A172 (cell line): ENCODE measurements at places on chromosomes 11 and 22. TPM values are rescaled to one million over a fixed set of nuclear protein-coding genes. Genes with fewer than 3 reads are reported as not detected.

GRCh38 chr11:73204711-73205121, 13.4 kb upstream of the P2RY2 start:
- DNase-seq: no peak

- no peak for DNase-seq
These were observed 42.3 kb downstream of the EIF4ENIF1 start for GRCh38 chr22:31447337-31447736.

- DNase-seq: no peak
These were observed 2.7 kb upstream of the GRAMD1B start for GRCh38 chr11:123427405-123427804.

GRCh38 chr22:44209343-44209742, 28.6 kb downstream of the PARVG start:
- DNase-seq: no peak

P2RX6 gene
- 2.8 and 3.5 TPM in 2 replicates for total RNA-seq

C22orf42 gene
- not detected in 2 replicates for total RNA-seq

DNA sequence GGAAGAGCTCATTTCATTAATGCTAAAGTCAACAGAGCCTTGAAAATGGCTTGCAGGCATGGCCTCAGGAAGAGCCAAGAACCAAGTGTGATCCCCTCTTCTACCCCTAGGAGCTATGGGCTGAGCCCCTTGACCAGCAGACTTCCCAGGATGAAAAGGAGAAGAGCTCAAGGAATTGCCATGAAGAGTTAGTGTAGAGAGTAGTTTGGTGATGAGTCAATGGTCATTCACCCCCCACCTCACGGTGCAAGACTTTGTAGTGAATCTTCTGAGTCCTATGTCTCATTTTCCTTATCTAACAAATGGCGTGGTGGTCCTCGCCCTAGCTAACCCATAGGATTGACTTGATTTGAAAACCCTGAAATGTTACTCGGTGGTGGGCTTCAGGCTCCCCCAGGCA, 422.4 kb upstream of the CADM1 start:
- no peak for DNase-seq

DNA sequence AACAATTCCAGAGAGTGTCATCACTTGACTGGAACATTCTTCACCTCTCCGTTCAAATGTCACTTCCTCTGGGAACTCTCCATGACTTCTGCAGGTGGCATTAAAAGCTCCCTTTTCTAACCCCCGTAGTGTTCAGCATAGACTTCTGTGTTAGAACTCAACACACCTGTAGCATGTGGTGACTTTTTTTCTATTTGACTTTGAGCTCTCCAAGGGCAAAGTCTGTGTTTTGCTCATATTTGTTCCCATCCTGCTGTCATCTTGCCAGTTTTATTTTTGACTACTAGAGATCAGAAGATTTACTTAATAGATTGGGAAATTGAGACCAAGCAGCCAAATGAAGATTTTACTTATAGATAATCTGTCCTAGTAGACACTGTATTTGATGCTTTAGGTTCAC, 367.1 kb downstream of the INSC start:
- DNase-seq: no peak

DNA sequence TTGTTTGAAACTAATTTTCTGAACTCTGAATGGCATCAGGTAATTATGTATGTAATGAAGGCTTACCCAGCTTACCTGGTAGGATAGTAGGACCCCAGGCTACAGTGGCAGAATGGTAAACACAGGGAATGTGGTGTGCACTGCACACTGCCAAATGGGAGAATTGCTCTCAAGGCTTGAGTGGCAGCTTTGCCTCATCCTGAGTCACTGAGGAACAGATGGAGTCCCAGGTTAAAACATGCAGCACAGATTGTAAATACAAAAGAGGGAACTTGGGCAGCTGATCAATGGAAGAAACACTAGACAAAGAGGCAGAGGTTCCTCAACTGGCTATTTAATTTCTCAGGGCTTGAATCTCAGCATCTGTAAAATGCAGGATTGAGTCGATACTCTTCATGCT, 24.4 kb downstream of the GPR83 start:
- no peak for DNase-seq

GRCh38 chr11:72370201-72370600, 64.1 kb downstream of the CLPB start:
- DNase-seq: no peak

DNA sequence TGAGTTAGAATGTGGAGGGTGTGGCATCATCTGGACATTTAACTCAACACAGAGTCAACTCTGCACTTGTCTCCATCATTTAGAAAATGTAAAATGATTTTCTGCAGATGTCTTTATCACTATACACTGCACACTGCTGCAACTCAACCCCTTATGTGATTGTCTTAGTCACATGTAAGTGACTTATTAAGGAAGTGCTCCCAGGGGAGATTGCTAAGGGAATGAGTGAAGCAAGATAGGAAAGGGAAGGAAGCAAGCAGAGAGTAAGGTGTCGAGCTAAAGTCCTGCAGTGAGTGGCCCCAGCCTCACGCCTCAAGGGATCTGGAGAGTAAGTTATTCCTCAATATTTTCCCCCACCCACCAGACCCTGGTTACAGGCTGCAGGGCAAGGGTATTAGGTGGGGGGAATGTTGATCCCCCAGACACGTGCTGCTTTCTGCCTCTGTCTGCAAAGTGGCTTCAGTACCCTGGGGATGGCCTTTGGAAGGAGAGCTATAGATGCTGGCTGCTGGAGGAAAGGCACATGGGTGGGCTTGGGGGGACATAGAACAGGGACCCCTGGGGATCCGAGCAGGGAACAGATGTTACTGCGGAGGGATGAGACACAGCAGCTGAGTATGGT, 7.2 kb upstream of the CBX6 start:
- no peak for DNase-seq

IFITM10 gene
- total RNA-seq: 2.9 and 3.0 TPM in 2 replicates

DNA sequence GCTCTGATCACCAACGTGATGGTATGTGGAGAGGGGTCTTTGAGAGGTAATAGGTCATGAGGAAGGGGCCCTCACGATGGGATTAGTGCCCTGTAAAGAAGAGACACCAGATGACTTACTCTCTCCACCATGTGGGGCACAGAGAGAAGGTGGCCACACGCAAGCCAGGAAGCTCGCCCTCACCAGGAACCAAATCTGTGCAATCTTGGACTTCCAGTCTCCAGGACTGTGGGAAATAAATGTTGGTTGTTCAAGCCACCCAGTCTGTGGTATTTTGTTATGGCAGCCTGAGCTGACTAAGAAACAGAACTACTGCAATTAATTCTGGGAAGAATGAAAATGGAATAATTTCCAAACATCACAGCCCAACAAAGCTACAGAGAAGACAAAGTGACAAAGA, 117.5 kb downstream of the SNX19 start:
- no peak for DNase-seq

- DNase-seq: peak; percentile 73
These were observed 34.4 kb downstream of the PRDM11 start for GRCh38 chr11:45180848-45181192.

DNA sequence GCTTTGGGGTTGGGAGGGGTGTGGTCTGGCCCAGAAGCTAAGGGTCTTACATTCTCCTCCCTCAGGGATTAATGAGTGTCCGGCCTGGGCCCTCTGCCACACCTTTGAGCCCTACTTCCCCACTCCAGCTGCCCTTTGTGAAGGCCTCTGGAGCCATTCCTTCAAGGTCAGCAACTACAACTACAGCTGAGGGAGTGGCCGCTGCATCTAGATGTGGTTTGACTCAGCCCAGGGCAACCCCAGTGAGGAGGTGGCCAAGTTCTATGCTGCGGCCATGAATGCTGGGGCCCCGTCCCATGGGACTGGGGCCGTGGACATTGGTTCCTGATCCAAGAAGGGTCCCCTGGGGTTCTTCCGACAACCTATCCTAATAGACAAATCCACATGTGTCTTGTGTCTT, 14.3 kb upstream of the FOLR1 start:
- no peak for DNase-seq

DNA sequence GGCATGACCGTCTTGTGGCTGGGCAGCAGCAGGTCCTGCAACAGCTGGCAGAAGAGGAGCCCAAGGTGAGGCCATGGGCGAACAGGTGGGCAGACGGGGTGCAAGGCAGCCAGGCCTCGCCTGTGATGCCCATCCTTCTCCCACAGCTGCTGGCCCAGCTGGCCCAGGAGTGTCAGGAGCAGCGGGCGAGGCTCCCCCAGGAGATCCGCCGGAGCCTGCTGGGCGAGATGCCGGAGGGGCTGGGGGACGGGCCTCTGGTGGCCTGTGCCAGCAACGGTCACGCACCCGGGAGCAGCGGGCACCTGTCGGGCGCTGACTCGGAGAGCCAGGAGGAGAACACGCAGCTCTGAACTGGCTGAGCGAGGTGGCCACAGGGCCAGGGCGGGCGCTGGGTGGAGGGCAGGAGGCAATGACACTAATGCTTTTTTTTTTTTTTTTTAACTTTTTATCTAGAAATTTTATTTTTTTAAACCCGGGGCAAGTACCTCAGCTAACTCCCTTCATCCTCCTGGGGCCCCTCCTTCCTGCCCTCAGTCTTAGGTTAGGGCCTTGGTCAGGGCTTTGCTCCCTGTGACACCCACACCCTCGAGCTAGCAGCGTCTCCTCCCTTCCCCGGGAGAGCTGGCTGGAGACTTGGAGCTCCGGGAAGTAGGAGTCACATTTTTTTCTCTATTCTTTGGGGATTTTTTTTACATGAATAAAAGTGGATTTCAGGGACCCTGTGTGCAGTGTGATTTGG, 16.0 kb downstream of the PLCB3 start:
- DNase-seq: no peak

DNA sequence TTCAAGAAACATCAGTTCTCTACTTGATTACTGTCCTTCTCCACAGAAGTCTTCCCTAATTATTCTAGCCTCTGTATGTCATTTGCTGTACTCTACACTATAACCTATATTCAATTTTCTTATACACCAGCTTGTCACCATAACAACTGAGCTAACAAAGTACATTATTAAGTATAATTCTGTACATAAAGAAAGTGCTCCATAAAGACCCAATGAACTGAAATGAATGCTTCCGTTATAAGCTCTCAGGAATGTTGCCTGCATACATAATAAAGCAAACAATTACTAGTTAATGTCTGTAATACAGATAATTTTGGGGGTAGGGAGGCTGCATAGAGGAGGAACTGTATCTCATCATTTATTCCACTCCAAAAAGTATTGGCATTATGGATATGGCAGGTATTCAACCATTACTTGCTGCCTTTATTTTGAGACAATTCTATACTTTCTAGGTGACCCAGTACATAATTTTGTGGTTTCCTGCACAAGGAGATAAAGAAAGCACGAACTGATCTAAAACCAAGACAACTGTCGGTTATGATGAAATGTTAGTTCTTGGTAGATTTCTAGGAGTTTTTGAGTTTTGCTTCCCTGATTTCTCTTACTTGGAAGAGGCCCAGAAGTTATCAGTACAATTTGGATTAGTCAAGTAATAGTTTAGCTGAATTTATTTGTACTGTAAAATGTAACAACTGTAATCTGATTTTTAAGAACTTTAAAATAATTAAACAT, 202.5 kb downstream of the SBF2 start:
- no peak for DNase-seq

DNA sequence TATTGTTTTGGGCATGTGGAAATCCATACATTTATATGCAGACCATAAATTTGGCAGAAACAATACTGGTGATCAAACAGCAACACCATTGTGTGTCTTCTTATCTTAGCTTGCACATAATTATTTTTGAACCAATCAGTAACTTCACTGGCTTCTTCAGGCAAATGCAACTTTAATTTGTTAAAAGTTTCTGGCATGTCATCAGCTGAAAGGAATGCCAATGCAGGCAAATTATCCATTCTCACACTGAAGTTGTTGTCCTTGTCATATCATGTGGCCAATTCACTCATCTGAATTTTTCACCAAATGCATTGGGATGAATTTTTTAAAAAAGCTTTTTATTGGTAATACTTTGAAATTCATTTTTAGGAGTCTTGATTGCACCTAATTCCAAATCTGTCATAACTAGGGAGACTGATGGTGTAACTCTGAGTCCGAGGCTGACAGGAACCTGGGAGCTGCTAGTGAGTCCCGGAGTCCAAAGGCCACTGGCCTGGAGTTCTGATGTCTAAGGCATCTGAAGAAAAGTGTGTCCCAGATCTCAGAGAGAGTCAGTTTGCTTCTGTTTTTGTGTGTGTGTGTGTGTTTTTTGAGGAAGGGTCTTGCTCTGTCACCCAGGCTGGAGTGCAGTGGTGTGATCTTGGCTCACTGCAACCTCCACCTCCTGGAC, 17.4 kb upstream of the OR10V1 start:
- DNase-seq: no peak

OR2AG2 gene
- total RNA-seq: not detected in 2 replicates

PICALM gene
- 182 and 196 TPM in 2 replicates for total RNA-seq

DNA sequence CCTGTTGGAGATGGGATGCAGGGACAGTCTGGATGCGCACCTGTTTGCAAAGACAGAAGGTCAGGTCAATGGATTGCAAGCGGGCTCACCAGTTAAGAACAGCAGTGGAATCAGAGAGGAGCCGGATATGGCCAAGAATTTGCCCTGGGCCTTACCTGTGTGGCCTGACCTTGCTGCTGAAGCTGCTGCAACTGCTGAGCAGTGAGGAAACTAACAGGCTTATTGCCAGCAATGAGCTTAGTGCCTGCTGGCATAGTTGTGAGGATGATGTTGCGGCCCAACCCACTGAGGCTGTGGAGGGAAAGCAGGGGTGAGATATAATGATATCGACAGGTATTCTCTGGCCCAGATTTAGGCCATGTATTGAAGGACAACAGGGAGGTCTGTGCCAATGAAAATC, 30.6 kb downstream of the NFRKB start:
- no peak for DNase-seq

DNA sequence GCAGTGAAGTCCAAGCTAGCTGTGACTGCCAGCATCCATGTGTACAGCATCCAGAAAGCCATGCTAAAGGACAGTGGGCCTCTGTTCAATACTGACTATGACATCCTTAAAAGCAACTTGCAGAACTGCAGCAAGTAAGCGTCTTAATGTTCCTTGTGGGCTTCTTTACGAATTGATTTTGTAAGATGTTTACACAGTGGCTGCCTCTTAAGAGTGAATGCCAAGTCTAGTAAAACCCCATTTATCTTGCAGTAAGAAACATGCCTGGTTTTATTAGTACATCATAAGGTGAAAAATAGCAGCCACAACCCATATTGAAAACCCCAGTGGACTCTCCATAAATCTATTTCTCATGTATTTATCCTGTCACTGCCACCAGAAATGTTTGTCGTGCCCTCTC, 20.5 kb downstream of the POLD3 start:
- DNase-seq: no peak

CCDC89 gene
- total RNA-seq: 11.5 and 13.6 TPM in 2 replicates

HIC2 gene
- 0.53 and 1.1 TPM in 2 replicates for total RNA-seq

DNA sequence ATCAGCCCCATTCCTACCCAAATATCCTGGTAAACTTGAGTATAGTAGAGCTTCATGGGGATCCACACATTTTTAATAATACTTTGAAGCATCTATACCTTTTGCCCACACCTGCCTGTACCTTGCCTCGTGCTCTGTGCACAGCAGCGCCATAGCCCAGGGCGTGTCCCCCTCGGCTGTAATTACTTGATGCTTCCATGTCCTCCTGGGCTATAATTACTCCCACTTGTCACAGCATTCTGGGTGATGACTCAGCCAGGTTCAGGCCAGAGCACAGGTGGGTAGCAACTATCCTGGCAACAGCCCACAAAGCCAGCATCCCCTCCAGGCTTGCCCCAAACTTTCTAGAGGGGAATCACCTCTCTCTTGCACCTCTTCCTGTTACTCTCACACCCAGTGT, 23.7 kb upstream of the SLC36A4 start:
- no peak for DNase-seq

- DNase-seq: no peak
These were observed 24.2 kb upstream of the ACAT1 start for GRCh38 chr11:108097179-108097578.

- DNase-seq: no peak
These were observed 184.0 kb upstream of the TBCEL start for GRCh38 chr11:120839846-120840402.
